Mucosa of gallbladder (tissue), 1 donor: ENCODE measurements at places on chromosomes 4 and X. TPM values are rescaled to one million over a fixed set of nuclear protein-coding genes. Genes with fewer than 3 reads are reported as not detected.

SULT1B1 gene
- total RNA-seq = 0.75 TPM

GRCh38 chrX:129549124-129549523 lies 9.1 kb downstream of the OCRL start:
- no peak for DNase-seq

- DNase-seq = no peak
Observed at GRCh38 chr4:56680266-56680665, 830 bp downstream of the HOPX start.

DNA sequence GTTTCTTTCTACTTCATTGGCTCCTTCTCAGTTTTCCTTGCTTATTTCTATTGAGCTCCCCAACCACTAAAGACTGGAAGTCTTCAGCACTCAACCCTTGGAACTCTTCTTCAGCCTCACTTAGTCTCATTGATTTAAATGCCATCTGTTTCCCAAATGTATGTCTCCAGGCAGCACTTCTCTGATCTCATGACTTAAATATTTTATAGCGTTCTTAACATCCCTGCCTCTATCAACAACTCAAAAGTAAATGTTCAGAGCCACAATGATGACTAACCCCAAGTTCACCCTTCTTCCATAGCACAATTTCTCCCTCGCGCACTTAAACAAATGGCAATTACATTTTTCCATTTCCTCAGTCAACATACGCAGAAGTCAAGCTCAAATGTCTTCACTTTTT lies 1393.3 kb downstream of the ARAP2 start:
- DNase-seq = no peak

DNA sequence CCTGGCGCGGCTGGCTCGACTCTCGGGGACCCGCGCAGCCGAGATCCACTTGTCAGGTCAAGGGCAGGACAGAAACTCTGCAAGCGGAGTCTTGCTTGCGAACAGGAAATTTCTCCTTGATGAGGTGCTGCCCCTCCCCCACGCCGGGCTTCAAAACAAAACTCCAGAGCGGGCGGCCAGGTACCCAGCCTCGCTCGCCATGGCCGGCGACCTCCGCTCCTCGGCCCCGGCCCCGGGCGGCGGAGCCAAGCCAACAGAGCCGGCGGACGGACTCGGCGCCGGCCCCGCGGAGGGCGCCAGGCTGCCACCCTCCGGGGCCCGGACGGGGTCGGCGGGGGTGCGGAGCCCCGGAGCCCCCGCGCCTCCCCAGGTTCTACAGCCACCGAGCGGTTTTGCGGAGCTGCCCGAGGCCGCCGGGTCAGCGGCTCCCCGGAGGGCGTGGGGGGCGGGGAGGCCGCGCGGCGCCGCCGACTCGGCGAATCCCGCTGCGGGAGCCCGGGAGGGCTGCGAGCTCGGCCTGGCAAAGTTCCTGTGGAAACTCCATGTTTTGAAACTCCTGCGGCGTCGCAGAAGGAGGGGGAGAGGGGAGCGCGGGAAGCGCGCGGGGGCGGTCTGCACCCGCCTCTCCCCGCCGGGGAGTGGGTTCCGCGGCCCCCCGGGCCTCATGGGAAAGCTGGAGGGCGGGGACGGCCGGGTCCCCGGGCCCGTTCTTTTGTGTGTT lies 11.7 kb upstream of the BCOR start:
- no peak for DNase-seq

DCHS2 gene
- total RNA-seq = 14.2 TPM

GRCh38 chr4:96913441-96914080 lies 1073.7 kb downstream of the PDHA2 start:
- DNase-seq = no peak

- DNase-seq = no peak
Observed at GRCh38 chrX:50180073-50180940, 20.5 kb downstream of the AKAP4 start.

DNA sequence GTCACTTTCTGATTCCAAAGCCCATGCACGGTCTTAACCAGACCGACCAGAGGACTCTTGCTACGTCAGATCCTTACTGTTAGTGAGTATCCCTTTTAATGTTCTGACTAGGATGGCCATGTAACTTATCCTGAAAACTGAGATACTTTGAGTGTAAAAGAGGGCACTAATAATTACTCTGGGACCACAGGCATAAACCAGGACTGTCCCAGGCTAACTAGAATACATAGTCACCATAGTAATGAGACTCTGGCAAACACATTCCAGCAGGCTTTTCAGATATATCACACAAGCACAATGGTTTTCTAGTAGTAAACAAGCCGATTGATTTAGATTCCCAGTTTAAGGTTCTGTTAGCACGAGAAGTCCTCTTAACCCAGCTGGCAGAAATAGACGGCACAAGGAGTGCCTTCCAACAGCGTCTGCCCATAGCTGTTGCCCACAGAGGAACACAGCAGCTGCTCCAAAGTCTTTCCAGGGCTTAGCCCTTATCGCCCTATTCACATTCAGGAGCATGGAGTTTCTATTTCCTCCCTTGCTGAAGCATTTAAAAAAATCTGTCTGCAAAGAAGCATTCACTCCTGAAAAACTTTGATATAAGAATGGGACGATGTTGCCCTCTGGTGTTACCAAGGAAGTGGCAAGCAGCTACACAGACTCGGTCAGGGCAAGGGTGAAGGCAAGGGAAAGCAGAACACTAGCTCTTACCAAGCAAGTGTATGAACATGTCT lies 92.4 kb downstream of the CXCL13 start:
- peak; percentile 43 for DNase-seq

GRCh38 chr4:17702641-17703040 lies 78.8 kb downstream of the FAM184B start:
- no peak for DNase-seq

DNA sequence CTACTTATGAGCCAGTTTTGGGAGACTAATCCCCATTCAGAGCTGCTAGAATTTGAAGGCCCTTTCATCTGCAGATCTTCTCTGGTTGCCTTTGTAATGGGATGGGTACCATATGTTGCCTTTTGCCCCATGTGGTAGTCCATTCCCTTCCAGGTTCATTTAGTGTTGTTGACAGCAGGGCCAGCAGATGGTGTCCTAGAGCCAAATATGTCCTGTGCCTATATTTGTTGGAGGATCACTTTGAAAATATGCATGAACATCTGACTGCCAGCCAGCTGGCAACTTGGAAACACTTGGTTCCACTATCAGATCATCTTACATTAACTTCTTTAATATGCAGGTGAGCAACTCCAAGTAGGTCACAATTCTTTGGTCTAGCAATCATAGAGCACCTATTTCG lies 30.4 kb downstream of the CFAP299 start:
- peak; percentile 58 for DNase-seq

GPR119 gene
- total RNA-seq = not detected

DNA sequence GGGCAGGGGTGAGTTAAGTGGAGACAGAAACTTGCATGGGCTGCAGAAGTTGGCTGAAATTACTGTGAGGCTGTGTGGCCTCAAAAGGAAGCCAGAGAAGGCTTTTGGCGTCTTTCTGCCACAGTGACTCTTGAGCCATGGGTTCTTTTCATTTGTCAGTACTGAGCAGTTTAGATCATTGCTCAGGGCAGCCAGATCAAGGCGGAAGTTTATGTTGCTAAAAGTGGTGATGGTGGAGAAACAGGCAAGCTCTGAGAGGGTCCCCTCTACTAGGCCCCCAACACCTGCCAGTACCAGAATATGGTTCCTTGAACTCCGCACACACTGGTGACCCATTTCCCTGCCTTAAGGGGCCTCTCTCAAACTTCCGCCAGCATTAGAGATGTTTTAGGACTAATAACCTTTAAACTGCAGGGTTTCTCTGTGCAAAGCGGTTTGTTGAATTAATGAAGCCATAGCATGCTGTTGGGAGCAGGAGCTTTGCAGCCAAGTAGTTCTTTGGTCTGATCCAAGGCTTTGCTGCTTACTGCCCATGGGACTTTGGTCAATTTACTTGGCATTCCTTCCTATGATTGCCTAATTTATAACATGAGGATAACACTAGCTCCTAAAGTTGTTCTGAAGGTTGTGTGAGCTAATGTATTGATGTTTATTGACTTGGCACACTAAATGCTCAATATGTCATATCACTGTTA lies 34.5 kb downstream of the RNF175 start:
- DNase-seq = no peak

SLC35A2 gene
- 50.4 TPM for total RNA-seq

- DNase-seq = no peak
Observed at GRCh38 chr4:171279131-171279530, 534.1 kb upstream of the GALNTL6 start.

TCEAL9 gene
- total RNA-seq = 28.4 TPM

TEX11 gene
- 0.14 TPM for total RNA-seq

ABCB7 gene
- total RNA-seq = 22.9 TPM

DNA sequence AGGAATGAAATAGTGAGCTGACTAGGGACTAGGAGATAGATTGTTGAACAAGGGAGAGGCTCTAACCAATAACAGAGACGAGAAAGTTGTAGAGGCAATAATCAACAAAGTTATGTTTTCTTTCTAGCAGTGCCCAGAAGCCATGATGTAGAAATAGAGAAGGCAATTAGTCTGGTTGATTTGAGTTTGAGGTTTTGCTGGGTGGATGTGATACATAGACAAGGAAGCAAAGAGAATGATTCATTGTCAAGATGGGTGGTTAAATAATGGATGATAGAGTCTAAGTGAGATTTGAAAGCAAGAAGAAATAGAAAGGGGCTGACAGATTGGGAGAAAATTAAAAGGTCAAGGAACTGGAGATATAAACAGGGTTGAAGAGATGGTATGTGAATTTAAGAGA lies 11.2 kb downstream of the RBM41 start:
- DNase-seq = no peak

EGF gene
- 1.6 TPM for total RNA-seq

GRCh38 chr4:23654791-23655190 lies 235.1 kb downstream of the PPARGC1A start:
- no peak for DNase-seq

CT83 gene
- not detected for total RNA-seq

- DNase-seq = no peak
Observed at GRCh38 chr4:130419211-130419975, 1323.4 kb downstream of the C4orf33 start.

MAGEC2 gene
- total RNA-seq = not detected

WDR44 gene
- 22.8 TPM for total RNA-seq

DNA sequence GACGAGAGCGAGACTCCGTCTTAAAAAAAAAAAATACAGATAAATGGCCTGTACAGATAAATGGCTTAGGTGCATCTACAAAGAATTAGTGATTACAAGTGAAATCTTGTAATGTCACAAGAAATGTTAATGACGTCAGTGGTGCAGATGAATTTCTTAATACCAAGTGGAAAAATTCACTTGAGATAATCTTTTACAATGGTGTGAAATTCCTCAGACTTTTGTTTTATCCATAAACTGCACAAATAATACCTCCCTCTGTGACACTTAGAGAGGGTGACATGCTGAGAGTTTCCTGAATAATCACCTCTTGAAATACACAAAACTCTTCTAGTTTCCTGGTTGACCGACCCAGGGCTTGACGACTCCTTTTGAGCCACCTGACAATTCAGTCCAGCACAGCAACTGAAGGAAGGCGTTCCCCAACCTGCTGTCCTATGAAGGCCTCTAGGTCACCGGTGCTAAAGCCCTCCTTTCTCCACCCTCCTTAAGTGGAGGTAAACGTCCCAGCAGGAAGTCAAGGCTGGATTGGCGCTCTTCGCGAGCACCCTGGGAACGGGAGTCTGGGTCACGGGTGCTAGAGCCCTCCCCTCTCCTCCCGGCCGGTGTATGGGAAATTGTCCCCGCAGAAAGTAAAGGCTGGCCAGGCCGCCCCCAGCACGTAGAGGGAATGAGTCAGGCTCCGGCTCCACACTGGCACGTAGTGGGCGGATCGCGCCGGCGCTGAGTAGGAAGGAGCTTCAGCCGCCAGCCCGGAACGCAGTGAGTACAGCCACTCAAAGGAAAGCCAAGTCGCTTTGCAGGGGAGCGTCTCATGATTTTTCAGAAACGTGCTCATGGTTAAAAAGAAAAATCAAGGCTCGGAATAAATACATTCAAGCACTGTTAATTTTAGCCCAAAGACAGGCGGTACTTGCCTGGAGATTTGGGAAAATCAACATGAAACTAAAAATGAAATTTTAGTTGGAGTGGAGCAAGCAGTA lies at the start of gene TMEM144:
Gene TMEM144 (plus strand): TSS at position 662 of the 983 bp plus-strand sequence. CDS start 2,182 bp downstream, outside the sequence.
- peak; percentile 91 for DNase-seq

DNA sequence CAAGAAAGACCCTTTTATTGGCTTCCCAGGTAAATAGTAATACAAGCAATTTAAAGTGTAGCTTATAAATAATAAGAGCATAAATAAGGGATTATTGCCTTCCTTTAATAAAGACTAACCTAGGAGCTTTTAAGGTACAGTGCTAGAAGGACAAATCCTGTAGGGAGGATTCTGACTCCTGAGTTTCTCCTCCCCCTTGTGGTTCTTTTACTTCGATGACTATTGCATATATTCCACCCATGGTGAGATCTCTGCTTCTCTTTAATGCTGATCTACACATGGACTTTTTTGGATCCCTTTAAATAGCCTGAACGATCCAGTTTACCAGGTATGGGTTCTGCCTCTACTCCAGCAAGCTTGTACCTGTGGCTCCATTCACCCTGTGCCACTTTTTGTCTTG lies 2.5 kb downstream of the GALNT7 start:
- DNase-seq = no peak

DNA sequence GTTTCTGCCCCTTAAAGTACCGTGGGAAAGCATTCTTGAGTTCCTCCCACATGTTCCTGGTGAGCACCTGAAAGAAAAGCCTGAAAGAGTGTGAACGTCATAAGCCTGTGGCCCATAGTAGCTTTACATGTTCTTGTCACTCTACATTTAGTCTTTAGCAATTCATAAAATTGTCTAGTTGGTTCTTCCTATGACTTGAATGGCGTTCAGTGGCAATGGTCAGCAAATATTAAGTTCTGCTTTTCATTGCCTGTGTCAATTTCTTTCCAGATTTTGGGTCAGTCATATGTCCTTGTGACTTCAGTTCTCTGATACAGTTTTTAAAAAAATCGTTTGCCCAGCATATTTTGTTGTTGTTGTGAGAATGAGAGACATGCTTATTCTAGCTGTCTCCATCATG lies 650.0 kb upstream of the BOD1L1 start:
- DNase-seq = no peak

GAB1 gene
- 47.9 TPM for total RNA-seq

DNA sequence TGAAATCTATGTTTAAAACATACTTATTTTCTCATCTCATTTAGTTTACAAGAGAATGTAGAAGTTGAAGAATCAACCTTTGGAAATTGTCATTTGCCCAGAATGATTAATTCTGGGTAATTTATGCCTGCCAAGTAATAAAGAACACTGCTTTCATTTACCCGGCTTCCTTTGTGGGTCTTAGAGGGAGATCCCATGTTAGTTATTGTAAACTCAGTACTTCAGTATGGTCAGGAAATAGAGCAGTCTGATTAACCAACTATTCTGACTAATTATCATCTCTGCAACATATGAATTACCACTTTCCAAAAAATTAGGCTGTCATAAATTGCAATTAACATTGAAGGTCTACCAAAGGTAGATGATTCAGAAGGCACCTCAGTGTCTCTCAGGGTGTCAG lies 324.5 kb downstream of the HNRNPD start:
- no peak for DNase-seq

SEPTIN6 gene
- 36.3 TPM for total RNA-seq

F8 gene
- total RNA-seq = 5.5 TPM

DNA sequence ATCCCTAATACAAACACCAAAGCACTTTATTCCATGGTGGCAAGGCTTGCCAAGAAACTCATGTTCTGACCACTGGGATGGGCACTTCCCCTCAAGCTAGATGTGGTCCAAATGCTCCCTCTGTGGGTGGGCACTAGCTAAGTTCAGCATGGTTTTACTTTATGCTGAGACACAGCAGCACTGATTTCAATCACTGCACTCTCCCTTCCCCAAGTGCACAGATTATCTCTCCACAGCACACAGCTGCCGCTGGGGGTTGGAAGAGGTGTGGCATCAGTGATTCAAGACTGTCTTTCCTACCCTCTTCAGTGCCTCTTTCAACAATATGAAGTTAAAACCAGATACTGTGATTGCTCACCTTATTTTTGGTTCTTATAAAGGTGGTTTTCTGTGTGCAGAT lies 16.5 kb upstream of the GUCY2F start:
- DNase-seq = no peak

RASGEF1B gene
- 24.7 TPM for total RNA-seq
